CD8-positive, alpha-beta T cell (primary cell): ENCODE measurements at places on chromosomes 1 and 21.
A peak's percentile ranks its signal among the peaks of the same experiment; 100 is the strongest.

GRCh38 chr1:38814444-38814983, 45.1 kb downstream of the RRAGC start:
- DNase-seq = no peak

- DNase-seq = no peak
Measured at GRCh38 chr1:5109633-5110032, 455.2 kb downstream of the AJAP1 start.

GRCh38 chr1:222653178-222653827, 35.4 kb downstream of the MIA3 start:
- no peak for DNase-seq

GRCh38 chr1:206066479-206067171, 13.7 kb downstream of the RHEX start:
- DNase-seq = no peak

DNA sequence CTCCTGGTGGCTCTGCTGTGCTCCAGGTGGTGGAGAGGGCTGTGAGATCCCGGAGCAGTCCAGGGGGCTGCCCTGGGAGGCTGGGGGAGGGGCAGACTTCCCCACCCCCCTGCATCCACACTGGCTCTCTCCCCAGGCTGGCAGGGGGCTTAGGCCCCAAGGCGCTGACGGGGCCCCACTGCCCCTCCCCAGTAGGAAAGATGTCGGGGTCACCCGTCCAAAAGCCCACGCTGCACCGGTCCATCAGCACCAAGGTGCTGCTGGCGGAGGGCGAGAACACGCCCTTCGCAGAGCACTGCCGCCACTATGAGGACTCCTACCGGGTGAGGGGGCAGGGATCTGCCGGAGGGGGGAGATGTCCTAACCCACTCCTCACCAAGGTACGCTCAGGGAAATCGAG, 5.8 kb downstream of the RNF207 start:
- DNase-seq = no peak

DNA sequence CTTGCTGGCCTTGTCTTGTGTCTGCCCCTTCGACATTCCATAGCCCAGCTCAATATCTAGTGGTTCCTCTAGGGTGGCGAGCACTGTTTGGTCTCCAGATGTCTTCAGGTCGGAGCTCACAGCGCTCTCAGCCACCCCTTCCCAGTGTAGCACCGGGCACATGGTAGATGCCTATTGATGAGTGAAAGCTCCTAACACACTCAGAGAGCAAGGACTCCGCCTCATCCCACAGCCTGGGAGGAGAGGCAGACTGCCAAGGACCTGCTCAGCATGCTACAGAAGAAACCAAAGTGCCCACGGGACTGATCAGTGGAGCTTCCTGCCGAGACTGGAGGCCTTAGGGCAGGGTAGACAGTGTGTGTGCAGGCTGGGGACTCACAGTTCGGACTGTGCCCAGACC, 10.9 kb downstream of the PCSK9 start:
- no peak for DNase-seq

- DNase-seq = no peak
Measured at GRCh38 chr1:206833106-206833680, 32.2 kb upstream of the IL20 start.

DNA sequence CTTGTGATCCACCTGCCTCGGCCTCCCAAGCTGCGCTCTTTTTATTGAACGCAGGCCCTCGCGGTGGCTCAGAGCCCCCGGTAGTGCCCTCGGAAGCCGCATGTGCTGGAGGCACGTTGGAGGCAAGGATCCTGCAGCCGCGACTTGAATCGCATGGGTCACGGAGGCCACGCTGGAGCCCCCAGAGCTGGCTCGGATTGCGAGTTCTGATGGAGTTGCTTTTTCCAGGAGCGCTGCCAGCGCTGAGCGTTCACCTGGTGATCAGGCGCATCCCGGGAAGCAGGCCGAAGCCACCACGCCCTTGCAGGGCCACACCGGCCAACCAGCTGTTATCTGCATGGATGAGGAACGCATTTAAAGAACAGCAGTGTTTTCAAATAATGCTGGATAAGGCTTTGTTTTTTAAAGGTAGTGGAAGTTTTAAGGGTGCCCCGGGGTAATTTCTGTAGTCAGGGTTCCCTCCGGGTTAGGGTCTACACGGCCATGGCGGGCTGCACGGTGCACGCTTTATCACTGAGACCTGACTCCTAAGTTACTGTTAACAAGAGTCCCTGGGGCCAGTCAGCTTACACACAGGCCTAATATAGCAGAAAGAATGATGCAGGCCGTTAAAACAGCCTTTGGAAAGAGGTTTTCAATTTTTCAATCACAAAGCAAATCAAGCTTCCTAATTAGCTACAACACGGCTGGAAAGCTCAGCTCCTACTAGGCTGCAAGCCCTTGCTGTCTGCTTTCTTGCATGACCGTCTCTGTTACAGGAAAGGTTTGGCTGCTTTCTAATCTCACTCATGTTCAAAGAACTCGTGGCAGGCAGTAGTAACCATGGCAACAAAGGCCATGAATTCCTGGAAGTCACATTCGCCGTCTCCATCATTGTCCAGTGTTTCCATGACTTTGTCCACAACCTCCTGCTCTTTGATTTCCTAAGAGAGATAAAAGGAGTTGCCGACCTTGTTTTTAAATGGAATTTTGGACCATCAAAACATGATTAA, 6.0 kb downstream of the S100B start:
- no peak for DNase-seq

- no peak for DNase-seq
Measured at GRCh38 chr21:32214654-32215305, 64.1 kb downstream of the MIS18A start.

- no peak for DNase-seq
Measured at GRCh38 chr21:42624936-42625335, 28.5 kb upstream of the PDE9A start.

- no peak for DNase-seq
Measured at GRCh38 chr1:229268505-229268904, 2.4 kb upstream of the RAB4A start.

DNA sequence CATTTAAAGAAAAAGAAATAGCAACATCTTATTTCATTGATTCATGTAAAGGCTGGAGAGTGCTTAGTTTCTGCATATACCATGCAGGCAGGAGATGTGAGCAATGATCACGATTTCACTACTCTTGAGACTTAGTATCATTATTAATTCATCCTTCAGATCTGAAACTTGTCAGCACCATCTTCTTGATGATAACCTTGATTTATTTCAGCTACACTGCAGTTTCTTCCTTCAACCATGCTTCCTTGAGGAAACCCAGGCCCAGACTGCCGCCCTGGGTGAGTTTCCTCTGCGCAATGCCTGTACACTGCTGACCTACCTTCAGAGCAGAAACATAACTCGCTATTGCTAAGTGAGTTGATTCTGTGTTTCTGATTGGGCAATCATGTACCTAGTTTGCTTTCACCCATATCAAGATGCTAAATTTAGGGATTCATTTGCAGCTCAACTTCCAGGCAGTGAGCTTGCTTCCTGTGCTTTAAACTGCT, 13.5 kb upstream of the BCL10 start:
- no peak for DNase-seq

- DNase-seq = no peak
Measured at GRCh38 chr1:199751962-199752687, 275.4 kb upstream of the NR5A2 start.

DNA sequence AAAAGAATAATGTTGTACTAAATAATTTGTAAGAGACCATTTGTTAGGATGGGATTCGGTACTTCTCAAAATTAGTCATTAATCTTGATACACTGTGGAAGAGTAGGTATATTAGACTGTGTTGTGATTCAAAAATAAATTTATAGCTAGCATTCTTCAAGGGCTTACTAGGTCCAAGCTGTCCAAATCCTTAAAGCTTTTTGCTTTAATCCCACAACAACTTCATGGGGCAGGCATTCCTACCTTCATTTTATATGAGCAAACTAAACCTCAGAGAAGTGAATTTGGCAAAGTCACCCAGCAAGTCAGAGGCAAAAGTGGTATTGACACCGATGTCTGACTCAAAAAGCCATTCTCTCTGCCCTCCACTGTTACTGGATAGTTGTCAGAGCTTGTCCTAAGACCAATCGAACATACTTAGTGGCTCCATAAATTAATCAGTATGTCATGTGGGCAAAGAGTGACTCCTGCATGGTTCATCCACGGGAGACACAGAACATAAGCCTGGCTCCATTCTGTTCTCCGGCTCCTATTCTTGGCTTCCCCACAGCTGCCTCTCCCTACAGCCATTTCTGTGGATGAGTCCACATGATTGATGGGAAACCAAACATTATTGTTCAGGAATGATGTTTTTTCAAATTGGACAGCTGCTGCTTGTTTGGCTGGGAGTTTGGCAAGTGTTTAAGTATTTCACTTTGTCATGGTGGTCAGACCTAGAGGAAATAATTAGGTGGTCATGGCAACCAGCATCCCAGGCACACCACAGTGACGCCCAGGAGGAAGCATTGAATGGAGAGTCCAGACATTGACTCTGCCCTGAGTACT, 133.4 kb upstream of the FGGY start:
- DNase-seq = no peak

GRCh38 chr1:228155596-228156514, 6.1 kb downstream of the GJC2 start:
- no peak for DNase-seq

DNA sequence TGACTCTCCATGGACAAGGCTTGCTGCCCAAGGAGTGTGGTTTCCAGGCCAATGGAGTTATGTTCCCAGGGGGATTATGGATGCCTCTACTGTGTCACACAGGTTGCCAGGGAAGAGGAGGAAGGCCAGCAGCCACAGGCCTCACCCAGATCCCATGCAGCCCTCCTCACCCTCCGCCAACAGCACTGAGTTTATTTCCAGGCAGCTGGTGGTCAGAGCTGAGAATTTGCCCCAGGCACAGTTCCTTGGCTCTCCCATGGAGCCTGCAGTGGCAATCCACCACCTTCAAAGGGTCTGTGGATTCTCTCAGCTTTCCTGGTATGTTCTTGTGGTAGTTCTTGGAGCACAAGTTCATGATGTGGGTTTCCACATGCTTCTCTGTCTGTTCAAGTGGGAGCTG, 79.2 kb downstream of the NTNG1 start:
- no peak for DNase-seq

DNA sequence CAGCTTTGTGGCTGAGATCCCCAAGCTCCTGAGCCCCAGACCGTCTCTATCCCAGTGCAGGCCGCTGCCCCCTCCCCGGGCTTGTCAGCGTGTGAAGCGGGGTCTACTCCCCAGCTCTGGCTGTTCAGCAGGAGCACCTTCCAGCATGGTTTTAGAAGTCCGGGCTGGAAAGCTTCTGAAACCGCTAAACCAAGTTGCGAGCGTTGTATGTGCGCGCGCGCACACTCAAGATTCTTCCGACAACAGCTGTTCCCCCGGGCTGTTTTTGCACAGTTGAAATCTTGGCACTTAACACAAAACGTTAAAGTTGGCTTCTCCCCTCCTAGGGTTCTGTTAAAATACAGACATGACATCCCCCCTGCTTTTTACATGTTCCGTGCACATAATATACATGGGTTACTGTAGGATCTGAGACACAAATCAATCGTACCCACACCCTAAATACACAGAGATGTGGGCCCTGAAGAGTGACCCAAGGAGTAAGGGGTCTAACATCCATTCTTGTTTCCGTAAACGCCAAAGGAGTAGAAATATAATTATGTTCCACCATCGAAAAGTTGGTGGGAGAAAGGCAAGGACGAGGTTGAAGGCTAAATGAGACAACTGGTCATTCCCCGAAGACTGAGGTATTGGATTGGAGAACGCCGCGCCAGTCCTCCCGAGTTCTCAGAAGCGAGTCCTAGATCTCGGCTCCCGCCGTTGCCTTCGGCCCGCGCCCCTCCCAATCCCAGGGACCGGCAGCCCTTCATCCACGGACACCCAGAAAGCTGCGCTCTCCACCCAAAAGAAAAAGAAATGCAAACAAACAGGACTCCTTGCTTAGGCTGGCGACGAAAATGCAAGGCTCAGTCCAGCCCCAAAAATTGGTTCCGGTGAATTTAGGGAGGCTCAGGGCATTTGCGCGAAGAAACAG, 1.3 kb downstream of the TBX15 start:
- no peak for DNase-seq

DNA sequence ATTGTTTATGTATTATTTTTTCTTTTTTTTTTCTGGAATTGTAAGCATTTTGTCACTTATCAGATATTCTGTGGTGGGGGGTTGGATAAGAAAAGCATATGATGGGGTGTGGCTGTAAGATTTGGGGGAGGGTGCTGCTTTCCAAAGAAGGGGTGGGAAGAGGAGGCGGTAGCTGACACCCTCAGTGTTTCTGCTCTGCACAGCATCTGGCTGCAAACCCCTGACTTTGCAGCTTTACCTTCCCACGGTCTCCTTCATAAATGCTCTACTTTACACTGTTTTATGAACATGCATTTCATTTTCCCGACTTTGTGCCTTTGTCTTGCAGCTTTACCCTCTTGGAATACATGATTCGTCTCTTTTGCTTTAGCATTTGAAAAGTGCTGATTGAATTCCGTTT, 7.6 kb downstream of the FMN2 start:
- DNase-seq = no peak

- no peak for DNase-seq
Measured at GRCh38 chr1:60864722-60865121, 217.6 kb upstream of the NFIA start.

DNA sequence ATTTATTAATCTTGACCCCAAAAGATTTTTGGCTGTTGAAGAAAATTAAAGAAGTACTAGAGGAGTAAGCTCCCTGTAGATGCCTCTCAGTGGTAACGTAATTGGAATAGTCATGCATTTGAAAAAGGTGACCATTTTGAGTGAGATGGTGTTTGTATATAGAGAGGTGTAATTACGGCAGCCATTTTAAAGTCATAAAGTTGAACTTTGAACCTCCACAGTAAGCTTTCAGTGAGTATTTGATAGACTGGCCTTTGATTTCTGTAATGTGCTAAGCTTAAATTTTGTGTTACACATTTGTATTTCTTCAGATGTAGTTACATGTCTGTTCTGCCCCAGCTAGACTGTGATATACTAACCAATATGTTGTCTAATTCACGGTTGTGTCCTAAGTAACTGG, 21.5 kb upstream of the TMCO2 start:
- no peak for DNase-seq

- DNase-seq = peak; percentile 64
Measured at GRCh38 chr1:36342426-36343185, 19.2 kb upstream of the EVA1B start.

GRCh38 chr1:19273106-19273843, 15.3 kb downstream of the AKR7A3 start:
- no peak for DNase-seq

- DNase-seq = no peak
Measured at GRCh38 chr1:239511875-239512274, 125.5 kb downstream of the CHRM3 start.

DNA sequence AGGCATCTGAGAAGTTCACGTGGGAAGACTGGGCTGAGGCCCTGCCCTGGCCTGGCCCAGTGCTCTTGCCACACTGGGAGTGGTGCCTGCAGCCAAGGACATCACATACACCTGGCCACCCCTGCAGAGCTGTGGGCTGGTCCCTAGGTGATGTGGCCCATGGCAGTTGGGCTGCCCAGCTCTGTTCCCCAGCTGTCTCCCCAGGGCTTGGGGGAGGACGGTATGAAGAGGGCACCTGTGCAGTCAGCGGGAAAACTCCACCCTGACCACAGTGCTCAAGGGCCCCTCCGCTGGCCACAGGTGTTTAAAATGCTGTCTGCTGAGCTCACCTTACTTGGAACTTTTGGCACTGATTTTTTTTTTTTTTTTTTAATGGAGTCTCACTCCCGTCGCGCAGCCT, 120.4 kb upstream of the SLC25A33 start:
- no peak for DNase-seq
